AG04449 (cell line): ENCODE measurements at places on chromosomes 7 and 10.

DNA sequence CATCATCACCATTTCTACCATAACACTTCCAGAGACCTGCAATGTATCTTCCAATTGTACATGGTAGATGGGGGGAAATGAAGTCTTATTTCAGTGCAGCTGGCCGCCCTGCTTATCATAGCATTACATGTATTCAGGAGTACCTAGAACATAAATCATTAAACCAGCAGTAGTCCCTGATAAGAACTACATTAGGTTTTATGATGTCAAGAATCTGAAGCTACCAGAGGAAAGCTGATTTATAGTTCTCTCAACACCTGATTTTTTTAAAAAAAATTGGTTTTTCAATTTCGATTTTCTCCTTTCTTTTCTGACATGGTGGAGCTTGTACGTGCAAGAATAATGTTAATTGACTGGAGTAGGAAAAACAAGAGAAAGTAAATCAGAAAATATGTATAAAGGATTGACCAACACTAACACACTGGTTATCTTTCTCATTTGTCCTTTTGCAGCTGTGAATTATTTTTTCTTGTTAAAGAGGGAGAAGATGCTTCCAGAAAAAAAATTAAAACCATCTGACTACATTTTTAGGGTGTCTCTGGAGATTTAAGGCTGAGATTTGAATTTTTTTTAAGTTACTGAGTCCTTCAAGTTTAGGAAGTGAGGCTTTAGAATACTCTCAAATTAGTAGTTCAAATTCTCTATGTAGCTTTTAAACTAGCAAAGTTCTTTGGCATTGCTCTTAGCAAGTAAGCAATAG lies 59.1 kb downstream of the CSTF2T start:
- DNase-seq: no peak

- DNase-seq: no peak
Observed at GRCh38 chr7:24587853-24588252, 14.6 kb downstream of the PALS2 start.

DNA sequence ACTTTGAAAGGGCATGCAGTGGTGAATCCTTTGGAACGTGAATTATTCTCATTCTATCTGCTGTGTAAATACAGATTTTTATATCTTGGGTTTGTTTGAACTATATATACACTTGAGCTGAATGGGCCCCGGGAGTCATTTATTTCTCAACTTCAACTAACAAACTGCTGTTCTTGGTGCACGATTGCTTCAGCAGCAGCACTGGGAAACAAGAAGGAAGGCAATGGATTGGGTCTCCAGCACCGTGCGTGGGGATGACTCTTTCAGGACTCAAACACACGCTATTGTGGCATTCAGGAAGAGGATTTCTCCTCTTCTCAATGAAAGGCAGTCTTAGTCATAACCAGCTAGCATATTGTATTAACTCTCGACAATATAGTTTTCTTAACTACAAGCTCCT lies 226.0 kb upstream of the NFE2L3 start:
- no peak for DNase-seq

DNA sequence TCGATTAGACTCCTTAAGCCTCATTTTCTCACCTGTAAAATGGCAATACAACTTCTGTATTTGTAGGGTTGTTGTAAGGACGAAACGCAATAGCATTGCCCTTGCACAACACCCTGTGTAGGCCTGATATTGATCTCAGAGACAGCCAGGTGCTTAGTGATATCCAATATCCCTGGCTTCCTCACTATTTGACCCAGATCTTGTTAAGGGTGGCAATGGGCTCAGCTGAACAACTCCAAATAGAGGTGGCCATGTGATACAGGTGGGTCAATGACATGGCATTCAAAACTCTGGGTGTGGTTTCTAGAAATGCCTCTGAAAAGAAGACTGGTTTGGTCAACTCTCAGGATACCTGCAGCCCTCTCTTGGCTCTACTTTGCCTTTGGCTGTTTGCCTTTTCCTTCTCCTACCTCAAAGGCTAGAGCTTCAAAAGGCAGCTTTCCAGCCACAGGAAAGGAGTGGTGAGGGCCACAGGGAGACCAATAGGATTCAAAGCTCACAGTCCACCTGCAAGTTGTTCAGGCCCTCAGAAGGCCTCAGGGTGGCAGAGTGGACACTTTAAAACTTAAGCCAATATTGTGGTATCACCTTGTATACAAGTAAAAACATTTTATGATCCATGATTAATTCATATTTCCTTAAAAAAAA lies 14.9 kb upstream of the GATAD1 start:
- no peak for DNase-seq

- no peak for DNase-seq
Observed at GRCh38 chr7:81155654-81156373, 237.0 kb upstream of the SEMA3C start.

DNA sequence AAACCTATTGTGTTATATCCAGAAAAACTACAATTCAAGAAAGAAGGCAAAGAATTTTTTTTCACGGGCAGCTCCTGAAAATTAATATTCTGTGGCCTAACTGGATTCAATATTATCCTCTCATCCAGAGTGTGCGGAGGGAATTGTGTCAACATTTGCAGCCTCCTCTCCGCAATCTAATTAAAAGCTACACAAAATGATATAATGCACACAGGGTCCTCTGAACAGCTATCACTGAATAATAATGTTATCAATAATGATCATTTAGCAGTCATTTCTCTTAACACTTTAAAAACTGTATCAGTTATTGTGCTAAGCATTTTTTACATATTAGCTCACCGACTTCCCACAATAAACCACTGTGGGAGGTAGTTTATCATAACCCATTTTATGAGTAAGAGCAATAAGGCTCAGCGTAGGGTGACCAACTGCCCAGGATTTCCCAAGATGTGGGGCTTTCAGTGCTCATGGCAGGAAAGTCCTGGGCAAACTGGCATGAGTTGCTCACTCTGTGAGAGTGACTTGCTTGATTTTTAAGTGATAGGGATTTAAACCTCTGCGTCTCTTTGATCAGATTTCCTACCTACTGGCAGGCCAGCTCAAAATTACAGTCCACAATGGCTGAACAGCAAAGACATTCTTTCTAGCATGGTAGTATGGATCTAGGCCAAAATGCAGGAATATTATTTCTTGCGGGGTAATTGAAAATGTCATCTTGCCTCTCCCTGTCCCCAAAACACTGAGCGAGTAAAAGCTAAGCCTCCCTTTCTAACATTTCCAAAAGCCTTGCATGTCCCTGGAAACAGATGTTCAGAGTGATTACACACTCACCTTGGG lies 65.7 kb downstream of the AOAH start:
- peak; percentile 76 for DNase-seq

- DNase-seq: no peak
Observed at GRCh38 chr10:99798920-99799319, 16.5 kb downstream of the ABCC2 start.

- no peak for DNase-seq
Observed at GRCh38 chr10:92734301-92734700, 44.5 kb downstream of the HHEX start.

GRCh38 chr7:158125721-158126120 lies 461.9 kb downstream of the PTPRN2 start:
- DNase-seq: no peak

DNA sequence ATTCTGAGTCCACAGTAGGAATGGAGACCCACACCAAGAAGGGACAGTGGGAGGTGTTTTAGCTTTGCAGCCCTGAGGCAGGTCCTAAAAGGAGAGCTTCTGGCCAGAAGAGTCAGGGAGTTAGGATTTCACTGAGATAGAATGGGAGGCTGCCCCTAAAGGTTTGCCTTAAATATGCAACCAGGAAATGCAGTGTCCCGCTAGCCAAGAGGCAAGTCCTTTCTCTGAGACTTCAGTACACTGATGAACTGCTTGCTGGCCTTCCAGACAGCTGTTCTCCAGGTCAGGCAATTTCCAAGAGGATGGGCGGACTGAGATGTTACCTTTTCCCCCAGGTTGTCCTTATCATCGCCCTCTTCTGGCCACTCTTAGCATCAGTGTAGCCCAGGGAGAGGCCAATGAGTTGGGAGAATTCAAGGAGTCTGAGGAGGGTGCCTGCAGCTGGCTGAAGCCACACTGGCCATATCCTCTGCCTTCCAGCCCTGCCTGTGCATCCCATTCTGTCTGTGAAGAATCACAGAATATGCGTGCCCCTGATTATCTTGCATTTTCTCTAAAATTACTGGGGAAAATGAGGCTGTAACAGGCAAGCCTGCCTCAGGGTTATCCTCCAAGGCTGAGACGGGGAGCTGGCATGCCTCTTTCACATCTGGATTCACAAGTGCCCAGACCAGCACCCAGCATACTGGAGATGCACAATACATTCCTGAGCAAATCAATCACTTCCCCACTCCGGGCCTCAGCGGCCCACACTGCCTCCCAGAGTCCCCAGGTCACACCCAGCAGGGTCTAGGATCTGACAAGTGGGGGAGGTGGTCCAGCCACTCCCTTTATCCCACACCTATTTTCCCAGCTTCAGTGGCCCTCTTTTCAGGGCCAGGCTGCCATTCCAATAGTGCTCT lies 2.4 kb downstream of the TLL2 start:
- no peak for DNase-seq
